Activated CD4-positive, alpha-beta T cell treated with anti-CD3 and anti-CD28 coated beads, Interleukin-2, amount 50 U/mL, for 4 hours (primary cell): ENCODE measurements at places on chromosomes 12 and 14.

DNA sequence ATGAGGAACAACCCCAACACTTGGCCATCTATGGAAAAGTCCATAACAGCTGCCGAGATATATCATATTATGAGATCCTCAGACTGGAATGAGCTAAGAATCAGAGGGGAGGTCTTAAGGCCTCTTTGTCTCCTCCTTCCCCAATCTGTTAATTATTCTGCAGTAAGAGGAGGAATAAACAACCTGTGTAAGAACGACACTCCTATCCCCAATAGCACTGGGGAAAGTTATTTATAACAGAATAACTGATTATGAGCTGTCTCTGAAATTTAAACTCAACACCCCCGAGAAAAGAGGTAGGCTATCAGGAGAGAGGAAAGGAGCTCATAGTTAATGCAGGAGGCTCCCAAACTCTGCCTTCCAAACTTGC is 68.0 kb downstream of the NIN start:
- DNase-seq, result no peak

- DNase-seq, result no peak
Measured at GRCh38 chr14:26917086-26917485, 319.3 kb upstream of the NOVA1 start.

DNA sequence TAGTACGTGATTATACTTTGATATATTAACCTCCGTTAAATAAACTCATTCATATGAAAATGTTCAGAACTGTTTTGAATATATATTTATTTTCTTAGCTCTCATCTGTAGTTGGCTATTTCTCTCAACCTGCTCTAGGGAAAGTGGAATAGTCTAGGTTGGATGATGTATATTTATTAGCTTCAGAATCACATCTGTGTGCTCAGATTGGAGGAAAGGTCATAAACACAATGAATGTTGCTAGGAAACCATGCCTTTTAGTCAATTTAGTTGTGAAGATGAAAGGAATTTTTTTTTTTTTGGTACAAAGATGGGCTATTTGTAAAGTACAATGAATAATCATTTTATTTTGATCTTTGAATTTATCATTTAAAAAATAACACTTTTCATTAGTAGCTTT is 439.1 kb downstream of the FOXG1 start:
- DNase-seq, result no peak

GRCh38 chr14:28773176-28773575 is 6.6 kb downstream of the FOXG1 start:
- no peak for DNase-seq

GRCh38 chr12:110067531-110067930 is 19.2 kb upstream of the C12orf76 start:
- DNase-seq, result no peak

DNA sequence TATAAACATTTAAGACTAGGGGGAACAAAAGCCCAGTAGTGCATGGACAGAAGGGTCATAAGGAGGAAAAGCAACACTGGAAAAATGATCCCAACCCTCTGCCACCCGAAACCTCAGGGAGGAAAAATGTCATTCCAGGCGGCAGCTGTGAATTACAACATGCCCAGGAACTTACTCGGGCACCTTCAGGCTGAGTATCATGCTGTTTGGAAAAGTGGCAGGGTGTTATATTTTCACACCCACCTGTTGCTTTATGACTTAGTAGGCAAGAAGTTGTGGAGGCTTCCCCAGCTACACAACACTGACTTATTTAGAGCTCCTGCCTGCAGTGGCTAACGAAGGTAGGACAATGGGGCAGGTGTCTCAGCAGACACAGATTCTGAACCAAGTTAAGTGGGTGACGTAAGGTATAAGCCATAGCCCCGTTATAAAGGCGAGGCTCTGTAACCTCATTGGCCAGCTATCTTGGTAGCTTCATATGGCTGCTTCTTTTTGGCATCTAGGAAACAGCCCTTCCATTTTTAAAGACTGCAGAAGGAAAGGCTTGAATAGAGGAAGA is 96.1 kb upstream of the IFNG-AS1 start:
- DNase-seq, result no peak

DNA sequence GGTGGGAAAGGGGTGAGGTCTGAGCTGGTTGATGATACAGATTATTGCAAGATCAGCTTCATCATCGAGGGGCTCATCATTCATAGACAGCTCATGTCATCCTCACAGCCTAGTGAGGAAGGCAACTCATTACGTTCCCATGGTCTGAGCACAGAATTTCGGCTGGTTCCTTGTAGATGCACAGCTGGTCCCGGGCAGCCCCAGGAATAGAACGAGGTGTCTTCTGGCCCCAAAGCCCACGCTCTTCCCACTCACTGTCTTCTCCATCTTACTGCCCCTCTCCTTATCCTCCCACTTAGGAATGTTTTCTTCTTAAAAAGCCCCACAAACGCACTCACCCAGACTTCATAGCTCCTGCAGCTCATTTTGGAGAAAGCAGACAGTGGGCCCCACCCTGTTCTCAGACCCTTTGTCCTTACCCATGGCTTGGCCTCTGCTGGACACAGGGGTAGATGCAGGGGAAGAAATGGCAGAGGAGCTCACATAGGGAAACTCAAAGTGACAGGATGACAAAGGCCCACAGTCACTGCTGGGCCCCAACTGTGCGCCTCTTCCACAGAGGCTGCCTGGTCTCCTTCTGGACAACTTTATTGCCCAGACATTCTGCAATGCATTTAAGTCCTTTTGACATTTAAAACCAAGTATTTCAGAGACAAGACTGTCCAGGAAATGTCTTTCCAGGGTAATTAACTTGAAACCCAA is 162.2 kb downstream of the ADGRD1 start:
- DNase-seq, result no peak
